ENCODE measurements at places on chromosomes 1 and 21. TPM values are rescaled to one million over a fixed set of nuclear protein-coding genes. Genes with fewer than 3 reads are reported as not detected.
A peak's percentile ranks its signal among the peaks of the same experiment; 100 is the strongest.

The NUP210L gene
- not detected for total RNA-seq

The RPAP2 gene
- total RNA-seq = 23.0 TPM

The FAM163A gene
- total RNA-seq = 0.07 TPM

The HSD17B7 gene
- 32.9 TPM for total RNA-seq

GRCh38 chr1:30728832-30729638 lies 5.7 kb upstream of the MATN1 start:
- H3K27ac ChIP-seq = no peak overlapping the region
- peaks cover 27% of the 10 kb centered on the region for H3K4me1 ChIP-seq
- H3K27me3 ChIP-seq = no peaks in the 10 kb centered on the region
- H3K36me3 ChIP-seq = no peaks in the 10 kb centered on the region
- H3K4me3 ChIP-seq = no peak overlapping the region

DNA sequence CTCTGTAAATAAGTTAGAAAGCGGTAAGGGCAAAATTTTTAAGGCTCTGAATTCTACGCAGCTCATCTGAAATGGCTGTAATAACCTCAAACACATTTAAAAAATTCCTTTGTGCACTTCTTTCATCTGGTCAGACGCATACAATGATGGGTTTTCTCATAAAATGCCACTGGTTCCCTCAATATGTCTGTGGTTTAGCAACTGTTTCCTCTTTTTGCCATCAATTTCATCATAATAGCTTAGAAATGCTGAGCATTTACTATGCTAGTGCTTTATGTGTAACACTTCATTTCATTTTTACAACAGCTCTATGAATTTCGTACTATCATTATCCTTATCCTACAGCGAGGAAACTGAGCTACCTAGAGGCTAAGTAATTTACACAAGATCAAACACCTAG lies 35.3 kb upstream of the DMRTA2 start:
- H3K4me3 ChIP-seq = no peak overlapping the region
- DNase-seq = no peak
- no peaks in the 10 kb centered on the region for H3K36me3 ChIP-seq
- H3K27me3 ChIP-seq = no peaks in the 10 kb centered on the region

- peaks cover 67% of the 10 kb centered on the region for H3K4me1 ChIP-seq
- H3K36me3 ChIP-seq = no peaks in the 10 kb centered on the region
- peaks cover 95% of the 10 kb centered on the region for H3K27me3 ChIP-seq
- peak overlapping the region; percentile 84 for H3K27ac ChIP-seq
- H3K4me3 ChIP-seq = peak overlapping the region; percentile 65
These were observed 25.3 kb upstream of the EFHD2 start for GRCh38 chr1:15384301-15384901.

DNA sequence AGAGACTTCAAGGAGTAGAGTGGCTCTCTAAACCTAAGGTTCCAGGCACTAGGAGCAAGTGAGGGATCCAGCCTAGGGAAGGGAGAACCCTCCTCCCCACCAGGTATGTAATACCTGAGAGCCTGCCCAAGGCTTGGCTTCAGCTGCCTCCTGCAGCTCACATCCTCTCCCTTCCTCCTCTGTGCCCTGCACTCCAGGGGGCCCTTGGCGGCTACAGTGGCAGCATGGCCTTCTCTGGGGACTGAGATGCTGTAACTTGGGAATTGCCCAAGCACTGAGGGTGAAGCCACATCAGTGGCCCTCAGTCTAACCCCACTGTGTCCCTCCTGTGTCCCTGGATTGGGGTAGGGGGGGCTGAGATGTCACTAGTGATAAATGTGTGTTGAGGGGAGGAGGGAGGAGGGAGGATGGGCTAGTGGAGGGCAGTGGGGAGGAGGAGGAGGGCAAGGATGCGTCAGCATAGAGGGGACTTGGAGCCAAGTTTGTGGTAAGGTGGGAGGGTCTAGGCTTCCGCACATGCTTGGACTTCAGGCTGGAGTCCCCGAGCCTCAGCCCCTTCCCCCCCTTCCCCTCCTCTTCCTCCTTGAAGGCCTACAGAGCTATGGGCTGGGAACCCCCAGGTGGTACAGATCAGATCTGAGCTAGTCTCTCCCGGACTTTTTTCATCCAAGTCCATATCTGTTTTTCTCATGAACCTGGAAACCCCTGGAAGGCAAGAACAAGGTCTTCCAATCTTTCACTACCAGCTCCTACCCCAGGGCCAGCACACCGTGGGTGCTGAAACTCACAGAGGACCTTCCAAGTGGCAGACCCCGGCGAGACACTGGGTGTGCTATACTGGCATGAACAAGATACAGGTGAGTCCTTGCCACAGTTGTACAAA lies 17.5 kb downstream of the COL9A2 start:
- peaks cover 19% of the 10 kb centered on the region for H3K27me3 ChIP-seq
- H3K4me1 ChIP-seq = no peaks in the 10 kb centered on the region
- no peak overlapping the region for H3K4me3 ChIP-seq
- no peaks in the 10 kb centered on the region for H3K36me3 ChIP-seq
- H3K27ac ChIP-seq = no peak overlapping the region

GRCh38 chr1:36595921-36596320 lies 113.2 kb upstream of the CSF3R start:
- H3K4me3 ChIP-seq = no peak overlapping the region
- H3K27me3 ChIP-seq = no peaks in the 10 kb centered on the region
- peaks cover 8% of the 10 kb centered on the region for H3K4me1 ChIP-seq

DNA sequence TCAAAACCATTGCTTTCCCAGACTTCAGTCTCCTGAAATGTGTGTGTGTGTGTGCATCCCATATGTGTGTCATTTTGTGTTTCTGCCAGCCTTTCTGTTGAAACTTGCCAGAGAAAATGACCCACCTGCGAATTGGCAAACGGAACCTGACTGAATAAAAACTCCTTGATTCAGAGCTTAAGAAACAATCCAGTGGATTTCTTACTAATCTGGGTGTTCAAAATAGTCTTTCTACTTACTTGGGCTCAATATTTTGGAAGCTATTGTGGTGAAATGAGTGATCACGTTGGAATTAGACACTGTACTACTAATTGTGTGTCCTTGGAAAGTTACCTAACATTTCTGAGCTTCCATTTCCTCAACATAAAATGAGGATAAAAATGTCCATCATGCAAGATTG lies 138.9 kb upstream of the ERG start:
- DNase-seq = no peak
- H3K4me1 ChIP-seq = peaks cover 16% of the 10 kb centered on the region
- H3K36me3 ChIP-seq = peaks cover 26% of the 10 kb centered on the region
- H3K4me3 ChIP-seq = no peak overlapping the region

DNA sequence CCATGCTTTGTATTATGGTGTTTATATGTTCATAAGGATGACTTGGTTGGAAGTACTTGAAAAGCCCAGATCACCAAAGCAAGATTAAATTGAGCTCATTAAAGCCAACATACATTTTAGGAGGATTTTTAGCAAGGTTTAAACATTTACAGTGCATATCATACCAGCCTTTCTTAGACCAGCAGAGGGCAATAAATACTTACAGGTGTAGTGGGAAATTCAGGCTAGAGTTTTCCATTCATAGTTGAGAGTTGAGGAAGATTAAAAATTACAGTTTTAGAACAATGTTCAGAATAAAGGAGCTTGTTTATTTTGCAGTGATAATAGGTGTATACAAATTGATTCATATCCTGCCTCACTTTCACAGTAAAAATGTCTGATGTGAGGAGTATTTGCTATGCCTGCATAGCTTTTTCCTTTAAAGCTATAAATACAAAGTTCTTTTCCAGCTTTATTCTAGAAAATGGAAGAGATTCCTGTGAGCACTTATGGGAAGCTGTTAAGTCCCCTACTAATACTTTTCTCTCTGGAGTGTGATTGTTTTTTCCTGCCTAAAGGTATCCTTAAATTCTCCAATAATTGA lies 35.3 kb downstream of the DTL start:
- H3K27ac ChIP-seq = peak overlapping the region; percentile 57
- peaks cover 73% of the 10 kb centered on the region for H3K36me3 ChIP-seq
- DNase-seq = no peak
- no peaks in the 10 kb centered on the region for H3K27me3 ChIP-seq

DNA sequence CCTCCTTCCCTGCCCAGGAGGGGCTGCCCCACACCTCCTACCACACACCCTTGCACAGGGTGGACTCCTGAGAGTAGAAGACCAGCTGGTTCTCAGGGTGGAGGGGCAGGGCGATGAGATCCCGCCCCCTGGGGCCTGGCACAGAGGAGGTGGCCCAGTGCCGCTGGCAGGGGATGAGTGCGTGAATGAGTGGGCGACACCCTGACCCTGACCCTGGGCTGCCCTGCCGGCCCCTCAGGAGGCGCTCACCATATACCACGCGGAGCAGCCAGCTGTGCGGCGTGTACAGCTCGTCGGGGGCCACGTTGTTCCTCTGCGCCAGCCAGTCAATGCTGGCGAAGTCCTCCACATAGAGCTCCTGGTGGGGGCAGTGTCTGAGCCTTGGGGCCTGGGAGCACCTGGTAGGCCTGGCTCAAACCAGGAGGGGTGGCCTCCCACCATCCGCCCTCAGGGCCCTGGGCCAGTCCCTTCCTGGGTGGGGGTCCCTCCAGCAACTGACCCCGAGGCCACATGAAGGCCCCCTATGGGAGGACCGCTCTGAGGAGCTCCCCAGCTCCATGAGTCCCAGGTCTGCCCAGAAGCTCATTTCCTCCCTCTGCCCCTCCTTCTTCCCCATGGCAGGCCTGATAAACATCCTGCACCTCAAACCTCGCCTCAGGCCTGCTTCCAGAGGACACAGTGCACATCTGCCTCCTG lies 13.0 kb downstream of the LSS start:
- no peak overlapping the region for H3K4me3 ChIP-seq
- peaks cover 18% of the 10 kb centered on the region for H3K36me3 ChIP-seq
- no peaks in the 10 kb centered on the region for H3K27me3 ChIP-seq

- no peaks in the 10 kb centered on the region for H3K27me3 ChIP-seq
- no peak overlapping the region for H3K4me3 ChIP-seq
- H3K36me3 ChIP-seq = no peaks in the 10 kb centered on the region
- no peak overlapping the region for H3K27ac ChIP-seq
These were observed 12.3 kb upstream of the RASSF5 start for GRCh38 chr1:206495011-206495461.

- no peaks in the 10 kb centered on the region for H3K36me3 ChIP-seq
- DNase-seq = peak; percentile 74
- peak overlapping the region; percentile 7 for H3K27ac ChIP-seq
- peaks cover 22% of the 10 kb centered on the region for H3K4me1 ChIP-seq
These were observed 6.8 kb upstream of the SLC22A15 start for GRCh38 chr1:115969509-115969908.

GRCh38 chr1:210920716-210921694 lies 212.9 kb downstream of the KCNH1 start:
- H3K4me3 ChIP-seq = no peak overlapping the region
- DNase-seq = no peak
- peaks cover 17% of the 10 kb centered on the region for H3K4me1 ChIP-seq
- H3K27ac ChIP-seq = no peak overlapping the region

- no peak overlapping the region for H3K4me3 ChIP-seq
- no peaks in the 10 kb centered on the region for H3K4me1 ChIP-seq
- H3K36me3 ChIP-seq = no peaks in the 10 kb centered on the region
- no peak overlapping the region for H3K27ac ChIP-seq
- H3K27me3 ChIP-seq = no peaks in the 10 kb centered on the region
These were observed 16.5 kb upstream of the PKP1 start for GRCh38 chr1:201266774-201267173.

GRCh38 chr1:63774617-63775417 lies 1.0 kb downstream of the ROR1 start:
- peak overlapping the region; percentile 95 for H3K4me3 ChIP-seq
- H3K4me1 ChIP-seq = peaks cover 66% of the 10 kb centered on the region
- peak overlapping the region; percentile 99 for H3K27ac ChIP-seq

DNA sequence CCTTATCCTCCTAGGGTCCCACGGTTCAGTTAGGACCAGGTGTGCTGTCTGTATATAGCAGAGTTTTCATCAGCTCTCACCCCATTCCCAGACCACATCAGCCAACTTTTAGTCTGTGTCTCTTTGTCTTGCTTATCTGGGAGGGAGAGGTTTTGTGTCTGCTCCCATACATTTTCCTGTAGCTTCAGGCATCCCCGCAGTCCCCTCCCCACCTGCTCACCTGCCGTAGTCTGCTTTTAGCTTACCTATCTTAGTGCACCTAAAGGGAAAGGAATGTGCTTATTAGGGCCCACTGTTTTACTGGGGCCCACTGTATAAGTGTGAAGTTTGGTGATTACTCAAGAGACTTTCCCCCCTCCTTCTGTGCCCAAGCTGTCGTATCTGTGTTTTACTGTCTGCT lies 225.1 kb downstream of the PLA2G4A start:
- H3K27me3 ChIP-seq = no peaks in the 10 kb centered on the region
- no peak overlapping the region for H3K4me3 ChIP-seq
- H3K4me1 ChIP-seq = peaks cover 12% of the 10 kb centered on the region
- H3K36me3 ChIP-seq = no peaks in the 10 kb centered on the region
- no peak for DNase-seq
- H3K27ac ChIP-seq = no peak overlapping the region

GRCh38 chr1:111503585-111504060 lies at the start of the genes ADORA3 and TMIGD3:
Gene ADORA3, minus strand, starts transcription at chr1:111503633. Its CDS starts 279 bp downstream, at chr1:111503354.
Gene TMIGD3, minus strand, starts transcription at chr1:111503633. Its CDS starts 279 bp downstream, at chr1:111503354.
- H3K4me1 ChIP-seq = peaks cover 5% of the 10 kb centered on the region
- DNase-seq = no peak
- no peak within 1 kb of the TSS for H3K27ac ChIP-seq
- H3K27me3 ChIP-seq = no peaks in the 10 kb centered on the region
- no peak within 1 kb of the TSS for H3K4me3 ChIP-seq
- H3K36me3 ChIP-seq = no peaks in the 10 kb centered on the region

DNA sequence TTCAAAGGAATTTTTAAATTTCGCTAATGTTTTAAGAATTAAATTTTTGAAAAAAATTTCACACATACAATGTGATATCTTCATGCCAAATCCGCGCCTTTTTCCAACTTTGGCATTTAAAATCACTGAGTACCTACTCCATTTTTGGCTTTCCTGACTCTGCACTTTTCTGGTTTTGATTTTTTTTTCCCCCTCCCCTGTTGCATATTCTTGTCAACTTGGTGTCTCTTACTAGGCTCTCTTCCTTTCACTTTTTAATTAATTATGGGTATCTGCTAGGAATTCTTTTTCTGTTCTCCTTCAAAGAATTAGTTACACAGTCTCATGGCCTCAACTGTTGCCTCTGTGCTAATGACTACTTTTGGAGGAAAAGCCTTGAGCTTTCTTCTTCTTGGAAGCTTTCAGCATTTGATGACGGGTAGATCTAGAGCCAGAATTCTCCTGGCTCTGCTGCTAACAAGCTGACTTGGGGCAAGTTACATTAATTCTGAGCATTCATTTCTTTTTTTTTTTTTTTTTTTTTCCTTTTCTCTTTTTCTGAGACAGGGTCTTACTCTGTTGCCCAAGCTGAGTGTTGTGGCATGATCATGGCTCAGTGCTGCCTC lies 1.8 kb downstream of the AGL start:
- H3K27me3 ChIP-seq = no peaks in the 10 kb centered on the region
- H3K36me3 ChIP-seq = peaks cover 29% of the 10 kb centered on the region
- DNase-seq = no peak
- H3K27ac ChIP-seq = peak overlapping the region; percentile 82
- H3K4me3 ChIP-seq = peak overlapping the region; percentile 92

All from WTC11 (cell line).